ENCODE measurements at places on chromosomes 2 and 18.

GRCh38 chr2:13558368-13558767 lies 841.6 kb downstream of the TRIB2 start:
- DNase-seq: no peak

GRCh38 chr2:67596871-67597270 lies 199.7 kb downstream of the ETAA1 start:
- DNase-seq: no peak

- DNase-seq: no peak
These were observed 1.0 kb downstream of the TEX51 start for GRCh38 chr2:126899616-126900185.

GRCh38 chr2:32949260-32949659 lies 2.5 kb downstream of the LTBP1 start:
- no peak for DNase-seq

- peak; percentile 47 for DNase-seq
These were observed 26.8 kb upstream of the SLC9A2 start for GRCh38 chr2:102592601-102593000.

DNA sequence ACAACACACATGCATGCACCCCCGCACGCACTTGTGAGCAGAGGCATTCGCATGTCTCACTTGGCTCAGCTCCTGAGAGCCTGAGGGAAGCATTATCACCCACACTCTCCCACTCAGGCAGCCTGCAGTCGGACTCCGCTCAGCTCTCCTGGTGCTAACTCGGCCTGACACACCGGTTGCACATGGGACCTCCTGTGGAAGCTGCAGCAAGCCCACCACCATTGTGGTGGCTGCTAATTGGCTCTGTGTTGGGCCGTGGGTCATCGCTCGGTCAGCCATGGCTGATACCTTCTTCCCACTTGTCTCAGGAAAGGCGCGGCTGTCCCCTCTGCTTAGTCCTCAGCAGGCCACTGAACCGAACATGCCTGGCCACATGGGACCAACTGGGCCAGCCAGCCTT lies 13.7 kb upstream of the TEX261 start:
- no peak for DNase-seq

DNA sequence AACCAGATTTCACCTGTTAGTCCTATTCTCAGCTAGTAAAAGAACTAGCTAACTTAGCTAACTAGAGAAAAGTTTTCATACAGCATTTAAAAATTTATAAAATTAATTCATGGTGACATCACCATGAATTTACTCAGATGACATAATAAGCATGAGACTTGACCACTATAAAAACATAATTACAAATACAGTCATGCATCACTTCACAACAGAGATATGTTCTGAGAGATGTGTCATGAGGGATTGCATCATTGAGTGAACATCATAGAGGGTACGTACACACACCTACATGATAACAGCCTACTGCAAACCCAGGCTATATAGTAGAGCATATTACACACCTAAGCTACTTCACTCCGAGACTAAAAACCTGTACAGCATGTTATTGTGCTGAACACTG lies 481.3 kb upstream of the CHAC2 start:
- DNase-seq: no peak

DNA sequence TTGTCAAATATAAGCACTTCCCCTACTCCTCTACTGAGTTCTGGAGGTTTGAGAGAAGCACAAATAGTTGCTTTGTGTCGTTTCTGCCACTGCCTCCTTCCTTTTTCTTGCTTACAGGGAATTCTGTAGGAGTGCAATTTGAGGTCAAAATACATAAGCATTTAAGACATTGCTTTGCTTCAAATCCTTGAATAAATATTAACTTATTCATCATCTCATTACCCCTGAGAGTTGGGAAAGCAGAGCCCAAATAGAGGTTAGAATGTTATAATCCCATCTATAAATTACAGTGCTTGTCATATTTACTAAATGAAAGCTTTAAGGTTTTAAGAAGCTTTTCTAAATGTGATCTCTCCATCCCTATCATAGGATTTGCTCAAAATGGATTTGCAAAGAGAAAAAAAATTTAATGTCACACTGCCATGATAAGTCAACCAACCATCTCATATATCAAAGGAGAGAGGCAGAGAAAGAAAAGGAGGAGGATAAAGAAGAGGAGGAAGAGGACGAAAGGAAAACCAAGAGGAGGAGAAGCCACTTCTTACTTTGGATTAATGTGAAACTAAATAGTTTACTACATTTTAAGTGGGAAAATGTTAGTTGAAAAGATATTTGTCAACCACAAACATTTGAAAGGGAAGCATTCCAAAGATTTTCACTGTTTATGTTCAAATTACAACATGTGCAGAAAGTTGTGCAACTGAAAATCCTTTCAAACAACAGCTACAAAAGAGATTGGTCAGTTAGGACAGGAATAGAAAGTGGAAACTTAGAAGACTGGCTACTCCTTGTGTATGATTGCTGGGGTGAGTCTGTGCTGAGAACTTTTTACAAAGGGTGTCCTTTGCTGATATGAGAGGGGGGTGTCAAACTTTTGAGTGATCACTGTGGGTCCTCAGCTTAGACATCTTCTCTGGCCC lies 277.3 kb upstream of the FN1 start:
- peak; percentile 82 for DNase-seq

- peak; percentile 77 for DNase-seq
These were observed 84.7 kb downstream of the EHD3 start for GRCh38 chr2:31318361-31319336.

GRCh38 chr2:210713122-210713521 lies 156.7 kb downstream of the CPS1 start:
- no peak for DNase-seq

GRCh38 chr18:45981821-45982220 lies 14.7 kb upstream of the EPG5 start:
- no peak for DNase-seq

DNA sequence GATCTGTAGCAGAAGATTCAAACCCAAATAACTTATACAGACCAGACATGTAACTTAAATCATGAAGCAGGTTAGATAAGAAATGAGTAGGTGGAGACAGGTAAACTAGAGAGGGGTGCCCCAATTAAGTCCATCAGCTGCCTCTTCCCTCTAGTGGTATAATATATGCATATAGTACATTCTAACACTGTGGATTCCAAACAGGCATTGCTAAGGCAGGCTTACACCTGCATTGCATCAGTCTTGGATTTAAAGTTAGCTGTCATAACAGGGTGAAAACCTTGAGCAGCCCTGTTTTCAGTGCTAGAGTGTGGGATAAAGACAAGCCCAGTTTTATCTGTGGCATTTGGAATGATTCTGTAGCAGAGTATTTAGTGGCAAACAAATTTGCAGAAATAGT lies 63.4 kb downstream of the NYAP2 start:
- no peak for DNase-seq

DNA sequence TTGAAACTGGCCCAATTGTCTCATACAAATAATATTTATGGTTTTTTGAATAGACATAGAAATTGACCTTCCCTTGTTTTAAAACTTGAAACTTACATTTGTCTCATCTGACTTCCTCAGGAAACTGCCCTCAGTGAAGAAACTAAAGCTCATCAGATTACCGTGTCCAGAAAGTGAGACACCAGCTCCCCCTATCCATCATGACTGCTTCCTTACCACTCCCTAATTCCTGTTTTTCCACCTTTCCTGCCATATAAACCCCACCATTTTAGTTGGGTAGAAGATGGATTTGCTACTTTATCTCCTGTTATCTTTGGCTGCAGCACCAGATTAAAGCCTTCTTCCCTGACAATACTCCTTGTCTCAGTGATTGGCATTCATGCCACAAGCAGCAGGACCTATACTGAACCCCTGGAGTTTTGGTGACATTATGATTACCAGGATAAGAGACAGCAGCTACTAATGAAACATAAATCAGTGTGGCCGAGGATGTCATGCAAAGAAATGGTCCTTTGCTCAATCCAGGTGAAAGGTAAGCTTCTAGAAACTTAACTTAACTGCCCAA lies 1627.6 kb upstream of the ZEB2 start:
- no peak for DNase-seq

DNA sequence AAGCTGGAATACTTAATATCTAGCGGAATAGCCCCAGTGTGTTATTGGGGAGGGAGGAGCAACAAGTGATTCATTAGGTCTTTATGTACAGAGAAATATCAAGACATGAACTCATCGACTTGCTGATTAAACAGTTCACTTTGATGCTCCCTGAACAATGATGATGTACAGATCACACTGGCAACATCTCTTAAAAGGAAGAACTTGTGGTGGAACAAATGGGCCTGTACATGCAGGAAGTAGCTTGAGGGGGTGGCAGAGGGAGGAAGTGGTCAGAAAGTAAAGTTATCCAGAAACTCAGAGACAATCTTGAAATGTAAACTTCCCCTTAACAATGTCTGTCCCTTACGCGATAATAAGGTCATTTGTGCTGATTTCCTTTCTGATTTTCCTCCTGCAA lies 90.5 kb downstream of the NXPH2 start:
- DNase-seq: peak; percentile 76

DNA sequence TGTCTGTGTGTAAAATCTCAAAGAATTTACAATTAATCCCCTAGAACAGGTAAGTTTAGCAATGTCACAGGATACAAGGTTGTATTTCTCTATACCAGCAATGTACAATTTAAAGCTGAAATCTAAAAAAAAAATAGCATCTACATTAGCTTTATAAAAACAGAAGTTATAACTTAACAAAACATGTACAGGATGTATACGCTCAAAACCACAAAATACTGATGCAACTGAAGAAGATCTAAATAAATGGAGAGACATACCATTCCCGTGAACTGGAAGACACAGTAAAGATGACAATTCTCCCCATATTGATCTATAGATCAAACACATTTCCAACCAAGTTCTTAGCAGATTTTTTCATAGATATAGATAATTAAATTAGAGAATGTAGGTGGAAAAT lies 17.5 kb upstream of the RANBP2 start:
- DNase-seq: no peak

DNA sequence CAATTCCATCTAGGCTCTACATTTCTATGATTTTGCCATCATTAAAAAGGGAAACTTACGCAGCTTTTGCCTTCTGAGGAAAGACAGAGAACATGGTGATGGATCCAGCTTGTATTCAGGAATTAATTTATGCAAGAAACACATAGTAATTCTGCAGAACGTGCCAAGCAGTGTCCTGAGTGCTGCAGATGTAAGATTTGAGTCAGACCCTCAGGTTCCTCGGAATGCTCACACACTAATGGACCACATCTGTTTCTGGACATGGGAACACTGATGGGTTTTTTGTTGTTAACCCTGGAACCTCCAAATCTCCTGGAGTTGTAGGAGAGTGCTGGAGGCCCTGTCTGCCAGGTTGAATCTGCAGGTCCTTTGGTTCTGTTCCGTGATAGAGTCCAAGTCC lies 132.9 kb downstream of the SETBP1 start:
- no peak for DNase-seq

DNA sequence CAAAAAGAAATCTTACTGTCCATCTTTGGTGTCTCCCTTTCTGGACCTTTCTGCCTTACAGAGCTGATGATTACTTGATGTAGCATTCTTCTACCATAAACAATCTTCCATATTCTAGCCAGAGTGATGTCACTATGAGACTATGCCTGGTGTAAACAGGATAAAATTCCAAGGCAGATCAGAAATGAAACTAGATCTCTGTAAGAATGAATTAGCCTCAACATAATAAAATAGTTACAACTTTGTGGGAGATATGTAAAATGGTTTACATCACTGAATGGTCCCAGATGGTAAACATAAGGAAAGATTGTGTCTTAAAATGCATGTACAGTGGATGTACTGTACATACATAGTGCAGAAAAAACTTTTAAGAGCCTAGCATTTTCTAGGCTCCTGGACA lies 112.3 kb upstream of the ZNF521 start:
- no peak for DNase-seq

GRCh38 chr18:67862069-67862468 lies 345.5 kb upstream of the DSEL start:
- no peak for DNase-seq

DNA sequence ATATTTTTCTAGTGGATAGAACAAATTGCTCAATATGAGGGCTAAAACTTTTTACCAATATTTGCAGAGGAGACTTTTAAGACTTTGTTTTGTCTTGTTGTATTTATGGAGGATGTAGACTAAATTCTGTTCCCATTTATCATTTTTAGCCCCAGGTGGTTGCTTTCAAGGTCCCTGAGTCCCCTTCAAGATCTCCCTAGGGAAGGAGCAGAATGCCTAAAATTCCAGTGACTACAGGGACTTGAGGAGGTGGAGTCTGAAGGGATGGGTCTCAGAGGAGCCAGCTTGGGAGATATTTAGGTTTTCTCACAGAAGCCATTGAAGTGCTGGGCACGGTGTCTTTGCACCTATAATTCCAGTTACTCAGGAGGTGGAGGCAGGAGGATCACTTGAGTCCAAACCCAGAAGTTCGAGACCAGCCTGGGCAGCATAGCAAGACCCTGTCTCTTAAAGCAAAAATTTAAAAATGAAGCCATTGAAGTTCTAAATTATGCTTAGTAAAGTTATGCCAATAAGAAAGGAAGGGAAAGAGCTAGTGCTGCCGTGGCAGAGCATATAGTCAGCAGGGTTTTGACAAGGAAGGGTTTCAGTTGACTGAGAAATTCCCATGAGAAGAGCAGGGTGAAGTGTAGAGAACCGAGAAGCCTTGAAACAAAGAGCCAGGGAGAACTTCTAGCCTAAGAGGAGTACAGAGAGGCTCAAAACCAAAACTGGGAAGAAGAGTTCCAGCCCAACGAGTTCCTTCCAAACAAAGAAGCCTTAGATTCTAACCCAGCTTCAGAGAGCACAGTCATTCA lies 43.4 kb downstream of the COMMD1 start:
- DNase-seq: no peak

DNA sequence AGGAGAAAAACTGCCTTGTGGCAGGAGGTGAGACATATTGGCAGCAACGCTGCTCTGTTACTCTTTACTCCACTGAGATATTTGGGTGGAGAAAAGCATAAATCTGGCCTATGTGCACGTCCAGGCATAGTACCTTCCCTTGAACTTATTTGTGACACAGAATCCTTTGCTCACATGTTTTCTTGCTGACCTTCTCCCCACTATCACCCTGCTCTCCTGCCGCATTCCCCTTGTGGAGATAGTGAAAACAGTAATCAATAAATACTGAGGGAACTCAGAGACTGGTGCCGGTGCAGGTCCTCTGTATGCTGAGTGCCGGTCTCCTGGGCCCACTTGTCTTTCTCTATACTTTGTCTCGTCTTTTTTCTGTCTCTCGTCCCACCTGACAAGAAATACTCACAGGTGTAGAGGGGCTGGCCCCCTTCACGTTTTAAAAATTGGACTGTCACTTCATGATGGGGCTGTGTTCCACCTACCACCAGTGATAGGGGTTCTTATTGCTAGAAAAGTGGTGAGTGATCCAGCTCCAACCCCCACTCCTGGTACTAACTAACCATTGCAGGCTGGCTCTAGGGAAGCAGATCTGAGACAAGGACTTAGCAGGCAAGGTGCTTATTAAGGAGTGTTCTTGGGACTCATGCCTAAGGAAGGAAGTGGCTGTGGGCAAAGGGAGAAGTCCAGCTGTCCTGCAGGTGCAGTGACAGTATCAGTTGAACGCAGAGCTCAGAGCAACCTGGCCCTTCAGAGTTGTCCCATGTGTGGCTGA lies 51.7 kb downstream of the LONRF2 start:
- no peak for DNase-seq

DNA sequence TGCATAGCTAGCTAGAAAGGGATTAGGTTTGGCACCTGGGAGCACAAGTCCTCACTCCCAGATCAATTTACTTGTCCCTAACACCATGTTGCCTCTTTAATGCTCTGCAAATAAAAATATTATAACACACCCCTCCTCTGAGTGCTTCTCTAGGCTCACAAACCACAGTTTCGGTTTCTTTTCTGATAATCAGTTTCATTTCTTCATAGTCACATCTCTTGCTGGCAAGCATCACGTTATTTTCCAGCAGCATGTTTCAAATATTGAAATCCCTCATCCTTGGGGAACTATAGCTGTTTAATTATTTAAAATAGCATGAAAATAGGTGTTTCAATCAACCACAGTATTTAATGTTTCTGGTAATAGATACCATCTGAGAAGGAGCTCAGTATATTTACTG lies 13.9 kb upstream of the SMCHD1 start:
- peak; percentile 96 for DNase-seq

Measured in inflammatory macrophage treated with lipopolysaccharide for 4 hours (primary cell).